ENCODE measurements at places on chromosomes 3 and 15. TPM values are rescaled to one million over a fixed set of nuclear protein-coding genes. Genes with fewer than 3 reads are reported as not detected.

Gene TRANK1
- 1.1 TPM for total RNA-seq

Gene SPINK8
- not detected for total RNA-seq

Gene SGO1
- 13.7 TPM for total RNA-seq

Gene SEMA4B
- total RNA-seq: 79.4 TPM

Gene HTR3E
- total RNA-seq: not detected

Gene CHDH
- 1.8 TPM for total RNA-seq

Gene MME
- 0.12 TPM for total RNA-seq

Gene FGF12
- total RNA-seq: 0.67 TPM

Gene PLA2G4D
- not detected for total RNA-seq

Gene KLHL6
- total RNA-seq: not detected

Gene AMOTL2
- total RNA-seq: 51.1 TPM

Gene ANKRD63
- 0.40 TPM for total RNA-seq

Gene KCNMB3
- total RNA-seq: 1.4 TPM

Gene EPHA3
- total RNA-seq: not detected

Gene GHSR
- total RNA-seq: not detected

Gene GNAI2
- total RNA-seq: 39.0 TPM

Gene HYKK
- total RNA-seq: 5.8 TPM

Gene DHX30
- 44.3 TPM for total RNA-seq

Gene SNX22
- 1.2 TPM for total RNA-seq

Gene HHATL
- total RNA-seq: not detected
